ENCODE measurements at places on chromosomes 12 and 14.

DNA sequence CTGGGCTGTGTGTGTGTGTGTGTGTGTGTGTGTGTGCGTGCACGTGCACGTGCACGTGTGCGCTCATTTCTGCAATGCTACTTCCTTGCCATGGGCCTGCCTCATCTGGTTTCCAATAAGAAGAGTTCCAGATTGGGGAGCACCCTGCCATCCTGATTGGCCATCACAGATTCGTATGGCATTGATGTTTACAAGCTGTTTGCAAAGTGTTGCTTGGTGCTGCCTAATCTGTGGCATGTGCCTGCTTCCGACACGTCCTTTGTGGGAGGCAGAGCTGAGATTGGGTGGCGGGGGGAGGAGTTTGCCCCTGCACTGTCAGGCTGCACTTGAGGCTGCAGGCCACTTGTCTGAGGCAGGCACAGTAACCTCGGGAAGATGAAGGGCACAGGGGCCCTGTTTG lies 39.2 kb downstream of the SAMD4A start:
- no peak for DNase-seq

DNA sequence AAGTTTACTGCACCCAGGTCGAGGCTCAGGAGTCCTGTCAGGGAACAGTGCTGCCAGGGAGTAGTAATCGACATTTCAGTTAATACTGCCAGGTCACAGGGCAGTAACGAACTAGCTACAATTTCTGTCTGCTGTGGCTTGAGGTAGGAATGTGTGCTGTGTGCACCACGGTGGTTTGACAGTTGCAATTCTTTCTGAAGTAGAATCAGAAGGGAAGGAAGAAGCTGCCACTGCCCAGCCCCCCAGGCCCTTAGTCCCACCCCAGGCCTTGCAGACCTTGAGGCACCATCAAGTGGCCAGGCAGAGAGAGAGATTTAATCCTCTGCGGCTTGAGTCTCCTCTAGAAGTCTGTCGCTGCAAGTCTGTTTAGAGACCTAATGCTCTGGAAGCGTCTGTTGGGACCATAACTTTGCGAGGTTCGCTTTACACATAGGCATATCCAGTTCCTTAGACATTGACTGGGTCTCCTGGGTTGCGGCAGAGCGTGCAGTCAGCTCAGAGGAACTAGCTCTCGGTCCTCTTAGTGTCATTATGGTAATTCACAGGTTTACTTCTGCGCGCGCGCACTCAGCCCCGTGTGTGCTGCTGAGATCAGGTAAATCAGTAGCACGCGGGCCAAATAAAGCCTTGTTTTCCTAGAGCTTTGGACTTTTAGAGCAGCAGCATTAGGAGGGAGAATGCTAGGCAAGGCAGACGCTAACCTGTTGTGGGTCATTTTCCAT lies 9.8 kb downstream of the NKX2-1 start:
- peak; percentile 52 for DNase-seq

DNA sequence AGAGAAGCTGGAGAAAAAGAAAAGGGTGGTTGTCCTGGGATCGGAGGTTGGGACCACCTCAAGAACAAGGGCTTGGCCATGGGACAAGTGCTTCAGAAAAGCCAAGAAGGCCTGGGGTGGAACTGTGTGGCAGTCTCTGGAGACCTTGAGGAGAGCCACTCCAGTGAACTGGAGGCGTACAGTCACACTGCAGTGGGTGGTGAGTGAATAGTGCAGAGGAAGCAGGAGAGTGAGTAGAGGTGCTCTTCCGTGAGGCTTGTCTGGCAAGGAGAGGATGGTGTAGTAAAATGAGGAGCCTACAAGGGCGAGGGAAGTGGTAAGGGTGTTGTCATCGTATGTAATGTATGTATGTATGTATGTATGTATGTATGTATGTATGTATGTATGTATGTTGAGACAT lies 20.9 kb downstream of the RASSF3 start:
- DNase-seq, result no peak

- DNase-seq, result peak; percentile 28
Observed at GRCh38 chr14:74942181-74942580, 13.2 kb downstream of the PGF start.

DNA sequence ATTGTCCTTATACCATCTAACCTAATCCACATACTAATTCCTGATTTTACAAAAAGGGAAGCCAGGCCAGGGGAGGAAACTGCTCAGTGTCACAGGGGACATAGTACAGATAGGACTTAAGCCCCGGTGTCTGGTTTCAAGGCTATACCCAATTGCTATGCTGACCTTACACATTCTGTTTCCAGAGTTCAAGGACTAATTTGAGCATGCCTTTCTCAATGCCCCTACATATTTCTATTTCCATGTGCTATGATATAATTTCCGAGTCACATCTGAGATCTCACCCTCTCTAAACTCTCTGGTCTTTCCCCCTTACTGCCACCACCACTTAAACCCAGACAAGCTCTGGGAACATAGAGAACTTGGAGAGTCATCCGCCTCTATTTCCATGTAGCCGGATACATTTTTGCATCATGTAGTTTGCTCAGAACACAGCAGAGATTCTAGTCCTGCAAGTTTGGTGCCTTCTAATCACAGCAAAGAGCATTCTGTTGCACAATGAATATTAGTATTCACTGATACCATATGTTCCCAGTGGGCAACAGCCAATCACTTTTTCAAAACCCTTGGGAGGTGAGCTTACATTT lies 34.2 kb downstream of the PPM1H start:
- no peak for DNase-seq

- DNase-seq, result no peak
Observed at GRCh38 chr14:65255029-65255545, 152.8 kb upstream of the MAX start.

DNA sequence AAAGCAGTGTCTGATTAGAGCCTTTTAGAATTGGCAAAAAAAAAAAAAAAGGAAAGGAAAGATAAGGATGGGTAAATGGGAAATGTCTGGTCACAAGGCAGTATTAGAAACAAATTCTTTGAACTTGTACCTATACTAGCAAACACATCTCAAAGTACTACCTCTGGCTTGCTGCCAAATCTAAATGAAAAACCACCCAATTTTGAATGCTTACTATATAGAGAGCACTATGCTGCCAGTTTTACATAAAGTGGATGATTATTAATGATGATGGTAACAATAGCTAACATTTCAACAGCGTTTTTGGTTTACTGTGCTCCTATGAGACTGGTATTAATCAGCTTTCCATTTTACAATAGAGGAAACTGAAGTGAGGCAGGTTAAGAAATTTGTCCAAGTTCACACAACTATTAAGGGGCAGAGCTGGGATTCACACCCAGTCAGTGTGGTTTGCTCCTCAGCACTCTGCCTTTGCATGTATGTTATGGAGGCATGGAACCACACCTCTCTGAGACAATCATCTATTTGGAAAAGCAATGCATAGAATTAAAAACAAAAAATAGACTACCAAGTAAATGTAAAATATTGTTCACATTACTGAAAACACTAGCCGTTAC lies 34.2 kb downstream of the ATP2B1 start:
- peak; percentile 2 for DNase-seq

- DNase-seq, result no peak
Observed at GRCh38 chr14:49447540-49448107, 138.6 kb downstream of the RPS29 start.

- DNase-seq, result no peak
Observed at GRCh38 chr12:49655595-49656236, 32.4 kb downstream of the PRPF40B start.

DNA sequence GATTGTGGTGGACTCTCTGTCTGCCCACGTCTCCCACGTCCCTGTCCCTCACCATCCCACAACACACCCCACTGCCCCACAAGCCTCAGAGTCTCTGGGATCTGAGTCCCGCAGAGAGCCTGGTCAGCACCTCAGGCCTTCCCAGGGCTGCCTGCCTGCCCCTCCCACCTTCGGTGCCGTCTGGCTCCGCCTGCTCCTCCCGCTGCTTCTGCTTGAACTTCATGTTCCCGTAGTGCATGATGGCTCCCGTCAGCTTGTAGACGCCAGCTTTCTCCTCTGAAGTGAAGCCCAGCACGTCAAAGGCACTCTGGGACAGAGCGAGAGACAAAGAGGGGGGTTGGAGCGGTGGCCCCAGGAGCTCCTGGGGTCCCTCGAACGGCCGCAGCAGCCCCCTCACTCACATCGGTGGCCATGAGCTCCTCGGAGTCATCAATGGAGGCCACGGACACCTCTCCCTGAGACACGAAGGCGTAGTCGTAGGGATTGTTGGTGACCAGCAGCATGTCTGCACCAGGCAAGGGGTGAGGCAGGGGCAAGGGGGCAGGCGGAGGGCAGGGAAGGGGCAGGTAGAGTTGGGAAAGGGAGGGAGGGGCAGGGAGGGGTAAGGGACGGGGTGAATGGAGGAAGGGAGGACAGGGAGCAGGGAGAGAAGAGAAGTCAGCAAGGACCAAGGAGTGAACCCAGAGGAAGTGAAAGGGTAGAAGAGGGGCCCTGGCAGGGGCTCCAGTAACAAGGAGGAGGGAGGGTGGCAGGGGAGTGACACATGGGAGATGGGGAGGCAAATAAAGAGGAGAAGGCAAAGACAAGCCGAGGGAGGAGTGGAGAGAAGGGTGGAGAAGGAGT lies 5.6 kb downstream of the MYH6 start:
- no peak for DNase-seq

DNA sequence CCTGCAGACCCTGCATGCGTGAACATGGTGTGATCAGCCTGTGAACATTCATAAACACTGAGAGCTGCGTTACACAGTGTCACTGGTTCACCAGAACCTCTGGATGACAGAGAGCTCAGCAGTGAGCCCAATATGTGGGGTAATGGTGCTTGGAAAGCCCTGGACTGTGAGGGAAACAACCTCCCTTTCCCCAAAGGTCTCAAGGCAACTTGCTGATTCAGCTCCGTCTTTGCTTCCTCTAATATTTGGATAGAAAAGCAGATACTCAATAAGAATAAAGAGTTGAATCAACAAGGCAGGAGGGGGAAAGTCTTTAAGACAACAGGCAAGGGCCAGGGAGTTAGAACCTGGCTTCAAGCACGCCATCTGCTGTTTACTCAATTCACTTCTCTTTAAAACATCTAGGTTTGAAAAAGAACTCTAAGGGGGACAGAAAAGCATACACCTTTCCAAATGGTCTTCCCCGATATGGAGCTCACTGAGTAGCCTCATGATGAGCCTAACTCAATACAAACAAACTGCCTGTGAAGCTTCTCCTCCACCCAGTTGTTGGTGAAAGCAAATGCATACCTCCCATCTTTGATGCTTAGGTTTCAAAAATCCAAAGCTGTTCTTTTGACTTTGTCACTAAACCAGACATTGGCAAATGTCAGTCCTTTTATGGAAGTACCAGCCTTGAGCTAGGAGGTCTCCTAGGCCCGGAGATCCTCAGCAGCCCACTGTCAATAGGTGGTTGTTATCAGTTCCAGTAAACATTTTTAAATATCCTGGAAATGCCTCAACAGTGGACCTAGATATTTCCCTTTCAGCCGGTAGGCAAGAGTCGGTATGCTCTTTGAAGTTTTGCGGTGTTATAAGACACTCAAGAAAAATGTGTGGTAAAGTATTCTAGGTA lies 76.1 kb downstream of the SAMD4A start:
- no peak for DNase-seq

DNA sequence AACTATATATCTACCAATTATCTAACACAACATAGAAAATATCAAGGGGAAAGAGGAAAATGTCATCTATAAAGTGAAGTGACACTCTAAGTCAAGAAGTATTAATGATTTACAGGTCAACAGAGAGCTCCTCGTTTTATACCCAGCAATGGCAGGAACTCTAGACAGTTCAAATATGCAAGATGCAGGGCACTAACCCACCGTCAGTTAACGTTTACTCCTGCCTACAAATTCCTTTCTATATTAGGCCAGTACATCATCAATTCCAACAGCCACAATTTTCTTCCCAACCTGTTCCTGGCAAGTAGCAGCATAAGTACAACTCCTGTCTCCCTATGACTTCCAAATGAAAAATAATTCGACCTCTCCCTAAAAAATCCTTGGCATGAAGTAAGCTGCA lies 9.0 kb upstream of the KANSL2 start:
- DNase-seq, result no peak

DNA sequence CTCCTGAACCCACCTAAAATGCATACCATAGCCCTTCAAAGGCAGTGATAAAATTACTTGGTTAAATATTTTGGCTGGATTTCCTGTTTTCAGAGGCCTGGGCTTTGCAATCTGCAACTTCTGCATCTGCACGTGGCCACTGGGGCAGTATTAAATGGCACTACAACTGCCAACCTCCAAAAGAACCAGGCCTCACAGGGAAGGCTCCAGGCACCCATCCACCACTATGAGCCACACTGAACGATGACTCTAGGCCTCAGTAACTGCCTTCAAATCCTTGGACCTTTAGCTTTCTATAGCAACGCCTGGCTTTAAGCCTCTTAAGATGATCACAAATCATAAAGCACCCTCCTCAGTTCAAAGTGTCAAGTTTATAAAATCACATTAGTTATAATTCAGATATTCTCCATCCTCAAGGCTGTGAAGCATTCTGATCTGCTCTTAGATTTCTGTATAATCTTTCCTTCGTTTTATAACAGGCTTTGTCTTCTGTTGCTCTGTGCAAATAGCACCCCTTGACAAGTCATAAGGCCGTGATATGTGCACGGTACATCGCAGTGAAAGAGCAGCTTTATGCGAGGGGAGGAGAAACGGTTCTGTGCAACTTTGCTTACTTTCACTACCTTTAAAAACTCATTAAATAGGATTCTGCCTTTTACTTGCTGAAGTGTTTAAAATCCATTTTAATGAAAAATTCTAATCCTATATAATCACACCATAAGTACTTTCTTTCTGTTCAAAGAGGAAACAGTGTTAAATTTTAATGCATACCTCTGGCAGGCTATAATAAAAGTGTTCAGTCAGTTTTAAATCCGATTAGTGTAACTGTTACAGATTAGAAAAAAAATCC lies 196.4 kb upstream of the G2E3 start:
- DNase-seq, result no peak

GRCh38 chr14:49209416-49209815 lies 376.8 kb downstream of the RPS29 start:
- DNase-seq, result no peak
